Smooth muscle cell of trachea (primary cell): ENCODE measurements at places on chromosomes 16 and 17. TPM values are rescaled to one million over a fixed set of nuclear protein-coding genes. Genes with fewer than 3 reads are reported as not detected.

Gene DNASE1
- 17.2 and 27.6 TPM in 2 replicates for total RNA-seq

Gene RNU2-1
- total RNA-seq: not detected in 2 replicates

Gene GRAPL
- total RNA-seq: 0.15 and 0.66 TPM in 2 replicates

Gene CDH1
- not detected in 2 replicates for total RNA-seq

Gene PDILT
- total RNA-seq: not detected in 2 replicates

Gene KRT16
- 0.17 TPM in 1 of 2 replicates, not detected in the other for total RNA-seq

Gene SLC12A3
- not detected in 2 replicates for total RNA-seq

Gene ITGAD
- total RNA-seq: not detected in 2 replicates

Gene HYDIN
- 0.15 and 1.8 TPM in 2 replicates for total RNA-seq

Gene KRTAP4-4
- not detected in 2 replicates for total RNA-seq

Gene KRTAP2-2
- not detected in 2 replicates for total RNA-seq

Gene VAT1L
- total RNA-seq: 0.17 and 0.29 TPM in 2 replicates

Gene PLA2G15
- total RNA-seq: 26.6 and 44.8 TPM in 2 replicates

Gene FOXF1
- 21.8 and 39.0 TPM in 2 replicates for total RNA-seq

Gene NLGN2
- 16.1 and 18.2 TPM in 2 replicates for total RNA-seq
